ENCODE measurements at places on chromosomes 6 and 20.

- no peak for DNase-seq
Measured at GRCh38 chr6:55220961-55221360, 46.6 kb downstream of the HCRTR2 start.

DNA sequence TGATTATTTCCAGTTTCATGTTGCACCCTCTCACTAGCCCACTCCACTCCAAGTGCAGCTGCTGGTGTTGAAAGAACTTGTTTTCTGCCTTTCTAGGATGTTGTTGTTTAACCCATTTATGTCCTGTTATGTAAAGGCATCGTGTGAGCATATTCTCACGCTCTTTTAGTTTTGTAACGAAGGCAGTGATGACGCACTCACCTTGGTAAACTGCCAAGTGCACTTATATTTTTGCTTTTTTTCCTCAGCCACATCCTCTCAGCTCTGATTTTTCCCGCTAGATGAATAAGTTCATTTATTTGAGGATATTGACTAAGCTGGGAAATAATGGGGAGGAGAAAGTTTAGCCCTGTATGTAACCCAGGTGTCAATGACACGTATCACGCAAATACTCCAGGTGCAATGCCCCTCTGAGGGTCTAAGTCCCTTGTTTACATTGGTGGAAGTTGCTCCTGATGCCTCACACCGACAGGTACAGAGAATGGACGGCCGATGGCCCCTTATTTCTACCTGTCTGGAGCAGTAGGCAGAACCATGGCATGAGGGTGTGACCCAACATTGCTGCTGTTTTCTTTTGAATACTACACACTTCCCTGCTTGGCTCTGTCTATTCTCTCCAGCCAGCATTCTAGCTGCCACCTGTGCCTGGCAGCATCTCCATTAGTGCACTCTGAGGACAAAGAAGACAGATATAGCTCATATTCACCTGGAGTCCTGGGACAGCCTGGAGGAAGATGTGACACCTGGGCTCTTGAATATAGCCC is 132.7 kb upstream of the SLC24A3 start:
- no peak for DNase-seq

DNA sequence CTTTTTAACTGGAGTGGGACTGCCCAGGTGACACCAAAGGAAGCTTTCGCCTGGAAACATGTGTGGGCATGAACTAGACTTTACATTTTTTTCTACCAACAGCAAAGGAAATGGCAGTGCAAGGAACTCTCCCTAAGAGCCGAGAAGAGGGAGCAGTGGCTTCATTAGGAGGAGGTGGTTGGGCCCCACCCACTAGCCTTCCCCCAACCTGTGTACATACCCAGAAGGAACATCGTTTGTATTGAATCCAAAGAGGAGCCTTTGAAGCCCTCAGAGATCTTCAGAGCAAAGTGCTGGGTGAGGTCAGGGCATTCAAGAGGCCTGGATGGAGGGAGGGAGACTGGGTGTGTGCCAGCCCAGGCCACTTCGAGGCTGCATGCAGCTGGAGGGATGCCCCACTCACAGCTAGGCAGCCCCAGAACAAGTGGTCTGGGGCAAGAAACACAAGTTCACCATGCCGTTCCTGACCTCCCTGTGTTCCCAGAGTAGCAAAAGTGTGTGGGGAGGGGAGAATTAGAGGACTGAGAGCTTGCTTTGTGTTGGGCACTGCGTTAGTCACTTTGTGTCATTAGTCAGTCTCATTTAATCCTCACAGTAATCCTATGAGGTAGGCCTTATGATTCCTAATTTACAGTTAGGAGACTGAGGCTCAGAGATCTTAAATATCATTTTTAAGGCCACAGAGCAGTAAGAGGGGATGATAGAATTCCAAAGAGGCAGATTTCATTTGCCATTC is 191.6 kb upstream of the SUPT3H start:
- no peak for DNase-seq

- DNase-seq: no peak
Measured at GRCh38 chr6:16783509-16783908, 22.2 kb upstream of the ATXN1 start.

Measured in eye (tissue), 1 donor.